ENCODE measurements at places on chromosomes 11 and 22.

GRCh38 chr22:38967451-38968450 is 10.3 kb downstream of the APOBEC3A start:
- no peak for DNase-seq

DNA sequence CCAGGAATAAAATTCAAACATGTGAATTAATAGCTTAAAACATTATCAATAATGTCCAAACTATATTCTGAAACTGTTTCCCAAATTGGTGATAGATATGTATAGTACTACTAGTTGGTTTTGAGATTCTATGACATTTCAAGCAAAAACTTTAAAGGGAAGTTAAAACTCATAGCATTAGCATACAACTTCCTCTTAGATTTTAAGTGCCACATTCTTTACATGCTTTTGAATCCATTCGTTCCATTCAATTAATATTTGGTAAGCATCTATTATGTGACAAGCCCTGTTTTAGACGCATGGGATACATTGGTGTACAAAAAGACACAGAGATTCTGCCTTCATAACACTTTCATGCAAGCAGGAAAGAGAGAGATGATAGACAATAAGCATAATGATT is 8.9 kb downstream of the PATL1 start:
- no peak for DNase-seq

- no peak for DNase-seq
Observed at GRCh38 chr11:36507824-36508489, 2.1 kb downstream of the TRAF6 start.

DNA sequence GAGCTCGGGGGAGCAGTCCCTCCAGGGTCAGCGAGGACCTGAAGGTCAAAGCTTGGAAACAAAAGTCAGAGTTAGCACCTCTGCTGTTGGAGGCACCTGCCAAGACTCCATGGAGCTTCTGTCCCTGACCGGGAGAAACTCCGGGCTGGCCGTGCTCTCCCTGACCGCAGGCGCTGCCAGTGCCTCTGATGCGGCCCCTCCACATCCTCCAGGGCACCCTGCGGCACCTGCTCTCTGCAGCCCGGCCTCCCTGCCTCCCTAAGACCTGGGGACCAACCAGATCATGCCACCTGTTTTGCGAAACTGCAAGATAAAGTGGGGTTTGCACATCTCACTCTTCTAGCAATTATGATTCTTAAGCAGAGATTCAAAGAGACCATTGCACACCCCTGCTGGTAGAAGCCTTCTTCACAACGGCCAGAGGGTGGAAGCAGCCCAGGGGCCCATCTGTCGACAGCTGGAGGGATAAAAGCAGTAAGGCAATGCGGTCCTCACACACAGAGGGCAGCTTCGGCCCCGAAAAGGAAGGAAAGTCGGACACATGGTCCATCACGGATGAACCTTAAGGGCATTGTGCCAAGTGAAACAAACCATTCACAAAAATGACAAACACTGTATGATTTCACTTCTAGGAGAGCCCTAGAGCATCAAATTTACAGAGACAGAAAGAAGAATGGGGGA is 477.1 kb downstream of the BRD1 start:
- no peak for DNase-seq

DNA sequence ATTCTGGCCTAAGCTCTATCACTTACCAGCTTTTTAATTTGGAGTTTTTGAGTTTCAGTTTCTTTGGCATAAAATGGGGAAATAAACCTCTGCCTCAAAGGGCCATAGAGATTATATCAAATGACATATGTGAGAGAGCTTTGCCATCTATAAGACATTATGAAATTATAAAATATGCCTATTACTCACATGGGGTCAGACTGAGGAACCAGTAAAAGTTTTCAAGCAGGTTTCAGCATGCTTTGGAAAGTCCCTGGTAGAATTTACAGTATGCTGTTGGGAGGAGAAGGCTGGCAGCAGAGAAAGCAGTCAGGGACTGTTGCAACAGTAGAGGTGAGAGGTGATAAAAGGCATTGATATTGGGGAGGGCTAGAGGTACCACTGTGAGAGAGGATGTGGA is 13.6 kb upstream of the MTNR1B start:
- no peak for DNase-seq

- no peak for DNase-seq
Observed at GRCh38 chr22:44116755-44117684, 63.7 kb upstream of the PARVG start.

- no peak for DNase-seq
Observed at GRCh38 chr11:131038597-131038996, 122.3 kb upstream of the SNX19 start.

DNA sequence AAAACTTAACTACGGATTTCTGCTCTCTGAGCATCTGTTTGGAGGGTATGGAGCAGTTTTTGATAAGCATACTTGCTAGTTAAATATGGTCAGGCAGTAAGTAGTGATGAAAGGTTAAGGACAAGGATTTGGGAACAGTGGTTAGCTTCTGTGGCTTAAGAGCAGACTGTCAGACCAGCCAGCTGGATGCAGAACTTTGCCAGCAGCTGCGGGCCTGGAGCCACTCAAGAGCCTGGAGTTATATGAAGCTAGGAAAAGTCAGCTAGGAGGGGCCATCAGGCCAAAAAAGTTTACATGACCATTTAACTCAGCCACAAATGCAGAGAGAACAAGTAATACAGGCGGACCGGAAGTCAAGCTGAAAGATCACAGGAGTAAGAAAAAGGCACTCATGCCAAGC is 1817.7 kb downstream of the LRRC4C start:
- peak; percentile 46 for DNase-seq

GRCh38 chr11:75319035-75319877 is 32.2 kb downstream of the ARRB1 start:
- DNase-seq, result no peak

GRCh38 chr11:93219440-93219839 is 21.6 kb upstream of the SLC36A4 start:
- DNase-seq, result no peak

DNA sequence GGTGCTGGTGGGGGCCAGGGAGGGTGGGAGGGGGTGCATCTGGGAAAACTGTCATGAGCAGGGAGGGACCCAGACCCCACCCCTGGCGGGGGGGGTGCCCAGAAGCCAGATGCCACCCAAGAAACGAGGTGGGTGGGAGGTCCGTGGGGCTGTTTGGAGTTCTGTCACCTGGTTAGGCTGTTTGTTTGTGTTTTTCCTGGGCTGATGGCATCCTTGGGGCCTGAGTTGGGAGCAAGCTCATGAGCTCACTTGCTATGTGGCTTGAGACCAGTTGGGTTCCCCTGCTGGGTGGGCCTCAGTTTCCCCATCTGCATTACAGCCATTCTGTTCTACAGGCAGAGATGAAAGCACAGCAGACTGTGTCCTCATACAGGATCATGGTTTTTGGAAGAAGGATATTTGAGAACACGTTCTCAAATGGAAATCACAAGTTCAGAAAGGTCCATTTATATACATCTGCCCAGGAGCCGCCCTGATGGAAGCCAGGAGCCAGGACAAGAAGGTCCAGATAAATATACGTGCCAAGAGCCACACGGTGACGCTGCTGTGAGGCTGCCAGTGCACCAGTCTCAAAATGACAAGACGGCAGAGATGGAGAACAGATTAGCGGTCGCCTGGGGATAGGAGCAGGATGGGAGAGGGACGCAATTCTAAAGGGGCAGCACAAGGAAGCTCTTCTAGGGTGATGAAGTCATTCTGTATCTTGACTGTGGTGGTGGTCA is 312.9 kb downstream of the MN1 start:
- no peak for DNase-seq

- DNase-seq, result no peak
Observed at GRCh38 chr11:36475192-36475591, 34.9 kb downstream of the TRAF6 start.

GRCh38 chr11:11155962-11156815 is 196.9 kb downstream of the CSNK2A3 start:
- no peak for DNase-seq

DNA sequence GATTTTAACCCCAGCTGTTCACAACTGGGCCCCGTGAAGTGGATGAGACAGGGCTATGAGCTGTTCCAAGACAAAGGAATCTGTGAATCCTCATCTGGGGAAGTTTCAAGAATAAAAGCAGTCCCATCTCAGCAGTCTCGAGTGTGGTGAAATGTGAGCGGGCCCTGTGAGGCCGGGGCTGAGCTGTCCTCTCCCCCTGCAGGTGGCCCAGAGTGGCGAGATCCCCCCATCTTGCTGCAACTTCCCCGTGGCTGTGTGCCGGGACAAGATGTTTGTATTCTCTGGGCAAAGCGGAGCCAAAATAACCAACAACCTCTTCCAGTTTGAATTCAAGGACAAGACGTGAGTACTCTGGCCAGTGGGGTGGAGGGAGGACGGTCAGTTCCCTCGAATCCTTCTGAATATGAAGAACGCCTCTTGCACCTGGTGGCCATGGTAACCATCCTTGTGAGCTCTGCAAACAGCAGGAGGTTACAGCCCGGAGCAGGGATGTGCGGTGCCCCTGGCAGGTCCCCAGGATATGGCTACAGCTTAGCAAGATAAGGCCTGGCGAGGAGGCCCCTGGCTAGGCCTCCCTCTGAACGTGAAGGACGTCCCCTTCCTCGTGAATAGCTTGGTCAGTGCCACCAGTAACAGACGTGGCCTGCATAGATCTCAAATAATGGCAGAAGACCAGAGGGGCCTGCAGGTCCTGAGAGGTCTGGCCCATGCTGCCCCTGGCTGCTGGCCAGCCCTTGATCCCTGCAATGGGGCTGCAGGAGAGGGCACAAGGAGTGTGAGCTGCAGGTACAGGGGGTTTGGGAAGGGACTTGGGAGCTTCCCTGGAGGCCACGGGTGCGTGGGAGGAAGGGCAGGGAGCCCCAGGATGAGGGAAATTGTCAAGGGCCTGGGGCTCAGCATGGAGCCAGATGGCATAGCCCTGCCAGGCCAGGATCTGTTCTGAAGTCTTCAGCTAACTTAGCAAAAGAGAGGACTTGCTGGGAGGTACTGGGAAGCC is 8.4 kb downstream of the LZTR1 start:
- DNase-seq, result no peak

DNA sequence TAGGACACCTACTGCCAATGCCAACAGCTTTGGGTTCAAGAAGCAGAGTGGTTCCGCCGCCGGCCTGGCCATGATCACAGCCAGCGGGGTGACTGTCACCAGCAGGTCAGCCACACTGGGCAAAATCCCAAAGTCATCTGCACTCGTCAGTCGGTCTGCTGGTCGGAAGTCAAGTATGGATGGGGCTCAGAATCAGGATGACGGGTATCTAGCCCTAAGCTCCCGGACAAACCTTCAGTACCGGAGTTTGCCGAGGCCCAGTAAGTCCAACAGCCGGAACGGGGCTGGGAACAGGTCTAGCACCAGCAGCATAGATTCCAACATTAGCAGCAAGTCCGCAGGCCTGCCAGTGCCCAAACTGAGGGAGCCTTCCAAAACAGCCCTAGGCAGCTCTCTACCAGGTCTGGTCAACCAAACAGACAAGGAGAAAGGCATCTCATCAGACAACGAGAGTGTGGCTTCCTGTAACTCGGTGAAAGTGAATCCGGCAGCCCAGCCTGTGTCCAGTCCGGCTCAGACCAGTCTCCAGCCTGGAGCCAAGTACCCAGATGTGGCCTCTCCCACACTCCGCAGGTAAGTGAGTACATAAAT is 115.1 kb downstream of the DBX1 start:
- no peak for DNase-seq

- peak; percentile 29 for DNase-seq
Observed at GRCh38 chr11:62805961-62806441, 761 bp upstream of the NXF1 start.

DNA sequence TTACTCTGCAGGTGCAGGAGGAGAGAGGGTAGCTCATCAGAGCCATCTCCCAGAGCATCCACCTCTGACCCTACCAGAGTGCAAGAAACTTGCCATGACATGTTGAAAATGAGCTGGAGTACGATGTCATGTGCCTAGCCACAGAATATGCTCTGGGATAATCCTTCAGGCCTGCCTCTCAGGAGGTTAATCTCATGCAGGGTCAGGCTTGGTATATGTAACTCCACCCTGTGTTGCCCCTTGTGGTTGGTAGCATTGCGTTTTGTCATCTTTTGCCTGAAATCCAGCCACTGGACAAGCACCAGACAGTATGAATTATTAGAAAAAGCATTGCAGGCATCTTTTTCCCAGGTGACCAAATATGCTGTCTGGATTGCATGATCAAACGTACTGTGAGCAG is 36.2 kb downstream of the CNTF start:
- DNase-seq, result no peak

DNA sequence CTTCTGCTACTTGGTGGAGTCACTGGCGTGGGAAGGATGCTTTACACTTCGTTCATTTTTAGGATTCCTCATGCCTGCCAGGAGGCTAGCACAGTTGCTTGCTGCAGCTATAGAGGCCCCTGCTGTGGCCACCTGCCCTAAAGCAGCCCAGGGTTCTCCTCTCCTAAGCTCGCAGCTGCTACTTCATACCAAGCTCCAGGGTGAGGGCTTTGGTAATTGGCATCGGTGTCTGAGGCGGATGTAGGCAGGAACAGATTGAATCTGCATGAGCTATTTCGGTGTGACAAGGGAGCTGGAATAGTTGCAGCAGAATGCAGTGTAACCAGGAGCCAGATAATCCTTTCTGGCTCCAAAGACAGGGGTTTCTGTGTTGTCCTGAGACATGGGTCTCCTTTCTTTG is 133.1 kb downstream of the MICAL2 start:
- DNase-seq, result no peak

DNA sequence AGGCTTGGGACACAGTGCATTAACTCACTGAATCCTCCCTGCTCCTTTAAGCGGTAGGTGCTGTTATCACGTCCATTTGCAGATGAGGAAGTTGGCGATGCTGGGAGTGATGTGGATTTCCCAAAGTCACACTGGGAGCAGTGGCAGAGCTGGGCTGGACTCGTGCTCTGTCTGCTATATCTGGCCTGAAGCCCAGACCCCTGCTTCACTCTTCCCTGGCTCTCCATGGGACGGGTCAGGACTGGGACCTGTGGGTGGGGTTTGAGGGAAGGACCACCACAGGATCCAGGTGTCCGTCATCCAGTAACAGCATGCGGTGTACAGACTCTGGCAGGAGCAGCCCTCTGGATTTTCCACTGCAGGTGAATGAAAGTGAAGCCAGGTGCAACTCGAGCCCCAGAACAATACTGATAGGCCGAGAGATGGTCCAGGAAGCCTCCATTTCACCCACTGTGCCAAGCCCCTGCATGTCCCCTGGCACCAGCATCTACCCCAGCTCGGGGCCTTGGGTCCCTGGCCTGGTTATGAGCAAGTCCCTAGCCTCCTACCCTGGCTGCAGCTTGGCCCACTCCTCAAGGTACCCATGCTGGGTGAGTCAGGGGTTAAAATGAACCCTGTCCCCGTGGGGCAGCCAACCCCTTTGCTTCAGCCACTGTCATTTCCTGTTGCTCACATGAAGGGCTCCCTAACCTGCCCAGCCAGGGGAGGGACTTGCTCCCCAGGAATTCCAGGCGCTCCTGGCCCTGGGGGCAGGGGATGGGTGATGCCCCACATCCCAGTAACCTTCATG is 4.2 kb downstream of the USP2 start:
- DNase-seq, result no peak

GRCh38 chr11:114131461-114131864 is 72.0 kb downstream of the ZBTB16 start:
- DNase-seq, result peak; percentile 44

DNA sequence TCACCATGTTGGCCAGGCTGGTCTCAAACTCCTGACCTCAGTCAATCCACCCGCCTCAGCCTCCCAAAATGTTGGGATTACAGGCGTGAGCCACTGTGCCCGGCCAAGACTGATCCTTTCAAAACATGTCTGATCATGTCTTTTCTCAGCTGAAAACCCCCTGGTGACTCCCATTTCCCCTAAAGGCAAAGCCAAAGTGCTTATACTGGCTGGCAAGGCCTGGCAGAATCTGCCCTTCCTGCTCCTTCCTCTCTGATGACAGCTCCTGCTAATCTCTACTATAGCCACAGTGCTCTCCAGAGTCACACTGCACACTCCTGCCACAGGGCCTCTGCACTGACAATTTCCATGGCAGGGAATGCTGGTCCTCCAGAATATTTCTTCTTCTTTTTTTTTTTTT is 2.6 kb upstream of the MCHR1 start:
- DNase-seq, result no peak

Measured in lung (tissue), 17 donors.